ENCODE measurements at places on chromosomes 2 and 18. TPM values are rescaled to one million over a fixed set of nuclear protein-coding genes. Genes with fewer than 3 reads are reported as not detected.

DNA sequence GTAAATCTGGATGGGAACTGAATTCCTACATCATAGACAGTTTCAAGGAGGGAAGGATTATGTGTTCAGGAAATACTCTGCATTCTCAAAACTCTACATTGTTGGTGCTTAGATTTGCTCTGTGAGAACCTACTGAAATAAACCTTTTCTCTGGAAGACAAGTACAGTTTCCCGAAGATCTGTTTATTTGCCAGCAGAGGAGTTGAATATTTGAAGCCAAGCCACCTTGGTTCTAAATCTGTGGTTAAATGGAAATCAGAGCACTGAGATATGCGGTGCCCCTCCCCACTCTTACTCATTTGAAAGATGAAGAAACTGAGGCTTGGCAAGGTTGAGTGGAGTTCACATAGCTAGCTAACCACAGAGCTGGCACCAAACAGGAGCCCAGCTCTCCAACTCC lies 146.3 kb upstream of the CTAGE1 start:
- no peaks in the 10 kb centered on the region for H3K4me1 ChIP-seq
- H3K27me3 ChIP-seq: peaks cover 33% of the 10 kb centered on the region
- H3K4me3 ChIP-seq: no peak overlapping the region
- H3K27ac ChIP-seq: no peak overlapping the region
- DNase-seq: no peak

GRCh38 chr18:79616651-79617510 lies 62.7 kb upstream of the CTDP1 start:
- H3K36me3 ChIP-seq: no peaks in the 10 kb centered on the region
- no peaks in the 10 kb centered on the region for H3K27me3 ChIP-seq
- peak overlapping the region; percentile 12 for H3K4me3 ChIP-seq

DNA sequence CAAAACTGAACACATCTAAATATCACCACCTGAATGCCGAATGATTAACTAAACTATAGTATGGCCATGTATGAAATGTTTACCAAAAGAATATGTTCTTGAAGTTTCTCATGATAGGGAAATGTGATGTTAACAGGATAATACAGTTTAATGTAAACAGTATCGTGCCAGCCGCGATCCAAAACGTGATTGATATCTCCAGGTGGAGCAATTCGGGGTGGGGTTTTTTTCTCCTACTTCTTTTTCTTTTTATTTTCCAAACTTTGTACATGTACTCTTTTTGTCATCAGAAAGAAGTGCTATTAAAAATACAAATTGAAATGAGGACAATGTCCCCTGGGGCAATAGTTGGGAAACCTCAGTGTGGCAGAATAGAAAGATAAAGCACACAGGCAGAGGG lies 4.0 kb upstream of the BIN1 start:
- H3K4me1 ChIP-seq: peaks cover 18% of the 10 kb centered on the region
- no peaks in the 10 kb centered on the region for H3K36me3 ChIP-seq
- H3K27ac ChIP-seq: no peak overlapping the region
- no peak overlapping the region for H3K4me3 ChIP-seq
- peaks cover 12% of the 10 kb centered on the region for H3K27me3 ChIP-seq

GRCh38 chr2:69943000-69943842 lies 18.2 kb downstream of the ASPRV1 start:
- H3K4me3 ChIP-seq: no peak overlapping the region
- H3K36me3 ChIP-seq: peaks cover 42% of the 10 kb centered on the region
- H3K4me1 ChIP-seq: peaks cover 35% of the 10 kb centered on the region
- no peak for DNase-seq
- H3K27me3 ChIP-seq: no peaks in the 10 kb centered on the region

- DNase-seq: no peak
- H3K27ac ChIP-seq: no peak overlapping the region
- no peaks in the 10 kb centered on the region for H3K27me3 ChIP-seq
Measured at GRCh38 chr18:46688853-46689525, 32.0 kb upstream of the LOXHD1 start.

DNA sequence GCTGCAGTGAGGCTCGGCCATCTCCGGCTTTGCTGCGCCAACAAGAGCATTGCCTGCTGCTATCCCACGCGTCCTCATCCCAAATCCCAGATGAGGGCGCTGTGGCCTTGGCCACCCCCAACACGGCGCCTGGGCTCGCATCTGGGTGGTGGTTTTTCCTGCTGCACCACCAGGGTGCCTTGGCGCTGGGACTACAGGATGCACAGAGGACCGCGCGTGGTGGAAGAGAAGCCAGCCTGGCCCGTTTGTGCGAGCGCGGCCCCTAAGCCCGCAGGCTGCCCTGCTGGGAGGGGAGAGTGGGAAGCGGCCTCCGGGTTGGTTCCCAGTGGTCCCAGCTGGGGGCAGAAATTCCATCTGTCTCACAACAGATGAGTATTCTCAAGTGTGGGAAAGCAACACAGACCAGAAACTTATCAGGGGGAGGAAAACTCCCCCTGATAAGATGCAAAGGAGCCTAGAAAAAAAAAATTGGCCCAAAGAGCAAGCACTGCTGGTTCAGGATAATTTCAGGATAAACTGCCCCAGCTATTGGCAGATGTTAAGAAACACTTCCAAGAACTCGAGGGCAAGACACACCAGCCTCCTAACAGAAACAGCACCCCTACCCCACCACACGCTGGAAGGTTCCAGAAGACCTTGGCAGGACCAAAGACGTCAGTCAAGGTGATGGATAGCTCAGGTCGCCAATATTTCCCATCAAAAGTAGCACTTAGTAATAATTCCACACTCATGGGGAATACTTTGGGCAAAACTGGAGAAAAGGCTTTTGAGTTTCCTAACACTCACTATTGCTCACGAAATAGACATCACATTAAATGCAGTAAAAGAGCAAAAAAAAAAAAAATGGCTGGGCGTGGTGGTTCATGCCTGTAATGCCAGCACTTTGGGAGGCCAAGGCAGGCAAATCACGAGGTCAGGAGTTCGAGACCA lies 152.1 kb downstream of the PXDN start:
- H3K36me3 ChIP-seq: no peaks in the 10 kb centered on the region
- no peak overlapping the region for H3K27ac ChIP-seq
- no peaks in the 10 kb centered on the region for H3K4me1 ChIP-seq
- H3K4me3 ChIP-seq: no peak overlapping the region

GRCh38 chr18:11269257-11269656 lies 119.9 kb upstream of the PIEZO2 start:
- no peak for DNase-seq
- H3K4me1 ChIP-seq: no peaks in the 10 kb centered on the region
- H3K27ac ChIP-seq: no peak overlapping the region
- H3K4me3 ChIP-seq: no peak overlapping the region
- no peaks in the 10 kb centered on the region for H3K27me3 ChIP-seq

The SCN7A gene
- not detected for total RNA-seq

The TCF7L1 gene
- total RNA-seq: not detected

Measured in CD4-positive, alpha-beta T cell (primary cell).